GM12891 (cell line): ENCODE measurements at places on chromosomes 16 and 17.

GRCh38 chr17:70261170-70261569 is 91.8 kb downstream of the KCNJ2 start:
- no peak for DNase-seq

- DNase-seq, result no peak
These were observed 1.8 kb upstream of the HELZ start for GRCh38 chr17:67246653-67247415.

- DNase-seq, result peak; percentile 13
These were observed 488.9 kb downstream of the SHISA9 start for GRCh38 chr16:13390093-13390985.

DNA sequence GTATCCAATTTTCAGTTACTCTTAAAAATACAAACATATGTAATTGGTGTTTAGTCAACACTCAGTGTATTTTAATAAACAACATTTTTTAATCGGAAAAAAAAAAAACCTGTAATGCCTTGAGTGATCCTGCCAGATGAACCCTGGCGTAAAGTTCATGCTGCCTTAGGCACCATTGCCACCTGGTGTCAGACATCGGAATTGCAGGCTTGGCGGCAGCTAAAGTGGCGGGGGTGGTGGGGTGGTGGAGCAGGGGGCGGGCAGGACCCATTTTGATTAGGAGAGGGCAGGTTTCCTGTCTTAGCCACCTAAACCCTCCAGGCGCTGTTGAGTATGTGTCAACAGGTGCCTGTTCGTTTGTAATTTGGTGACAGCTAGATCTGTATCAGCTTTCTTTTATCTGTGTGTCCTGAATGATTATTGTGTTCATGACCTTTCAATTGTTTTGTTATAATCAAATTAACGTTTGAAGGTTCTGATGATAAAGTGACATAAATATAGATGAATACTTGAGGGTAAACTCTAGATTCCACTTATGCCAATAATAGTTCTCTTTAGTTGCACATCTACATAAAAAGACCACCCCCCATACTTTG is 588.7 kb downstream of the CDH13 start:
- peak; percentile 36 for DNase-seq

GRCh38 chr17:60577147-60577915 is 22.7 kb upstream of the PPM1D start:
- no peak for DNase-seq

DNA sequence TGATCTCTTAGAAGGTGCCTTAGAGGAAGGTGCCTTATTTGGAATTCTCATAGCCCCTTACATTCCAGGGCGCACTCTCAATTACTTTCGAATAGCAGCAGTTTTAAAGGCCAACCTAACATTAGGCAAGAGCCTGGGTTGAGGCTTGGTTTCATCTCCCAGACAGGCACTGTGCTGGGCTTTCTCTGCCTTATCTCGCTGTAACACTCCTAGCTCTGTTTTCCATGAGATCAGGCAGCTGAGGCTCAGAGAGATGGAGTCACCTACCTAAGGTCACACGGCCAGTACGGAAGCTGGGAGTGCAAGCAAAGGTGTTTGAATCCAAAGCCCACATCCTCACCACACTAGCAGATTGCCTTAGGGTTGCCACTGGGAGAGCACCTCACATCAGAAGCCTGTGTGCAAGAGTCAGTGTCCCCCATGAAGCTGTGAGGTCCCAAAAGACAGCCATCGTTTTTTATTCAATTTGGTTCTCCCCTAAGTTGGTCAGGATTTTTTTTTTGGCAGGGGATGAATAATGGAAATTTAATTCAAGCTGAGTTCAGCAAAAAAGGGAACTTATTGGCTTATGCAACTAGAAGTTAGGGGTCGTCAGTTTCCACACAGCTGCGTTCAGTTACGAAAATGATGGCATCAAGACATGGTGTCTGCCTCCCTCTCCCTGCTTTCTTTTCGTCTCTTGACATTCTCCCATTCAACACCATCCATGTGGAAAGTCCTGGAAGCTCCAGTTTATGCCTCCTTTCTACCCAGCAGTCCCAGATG is 206.4 kb downstream of the KATNIP start:
- no peak for DNase-seq

DNA sequence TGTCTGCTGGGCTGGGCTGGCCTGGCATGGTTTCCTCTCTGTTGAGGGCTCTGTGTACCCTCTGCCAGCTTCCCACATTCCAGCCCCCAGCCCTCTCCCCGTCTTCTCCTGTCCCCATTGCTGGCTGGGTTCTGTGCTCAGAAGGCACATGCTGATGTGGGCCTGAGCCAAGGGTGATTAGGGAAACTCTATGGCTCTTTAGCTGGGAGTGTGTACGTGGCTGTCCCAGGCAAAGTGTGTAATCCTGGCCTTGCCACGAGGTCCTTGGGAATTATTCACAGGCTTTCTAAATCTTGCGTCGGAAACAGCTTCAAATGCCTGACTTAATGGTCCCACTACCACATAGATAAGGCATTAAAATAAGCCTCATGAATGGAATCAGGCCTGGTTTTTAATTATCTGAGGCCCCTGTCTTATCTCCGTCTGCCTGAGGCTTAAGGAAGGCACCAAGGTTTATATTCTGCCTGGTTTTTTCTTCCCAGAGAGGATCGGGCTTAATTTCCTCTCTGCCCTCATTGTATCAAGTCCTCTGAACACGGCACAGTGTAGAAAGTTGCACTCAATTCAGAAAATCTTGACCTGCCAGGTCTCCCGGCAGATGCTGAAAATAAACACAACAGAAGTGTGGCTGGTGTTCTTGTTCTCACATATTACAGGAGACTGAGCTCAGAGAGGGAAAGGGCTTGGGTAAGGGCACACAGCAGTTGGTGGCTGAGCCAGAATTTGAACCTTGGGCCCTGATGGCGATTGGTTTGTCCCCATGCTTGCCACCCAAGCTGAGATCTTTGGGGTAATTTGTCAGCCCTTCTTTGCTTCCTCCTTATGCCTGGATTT is 52.9 kb upstream of the LGALS9 start:
- DNase-seq, result no peak

- DNase-seq, result no peak
These were observed 110.1 kb upstream of the SIAH1 start for GRCh38 chr16:48495303-48495702.

- no peak for DNase-seq
These were observed 9.0 kb upstream of the CRHR1 start for GRCh38 chr17:45775148-45775547.

DNA sequence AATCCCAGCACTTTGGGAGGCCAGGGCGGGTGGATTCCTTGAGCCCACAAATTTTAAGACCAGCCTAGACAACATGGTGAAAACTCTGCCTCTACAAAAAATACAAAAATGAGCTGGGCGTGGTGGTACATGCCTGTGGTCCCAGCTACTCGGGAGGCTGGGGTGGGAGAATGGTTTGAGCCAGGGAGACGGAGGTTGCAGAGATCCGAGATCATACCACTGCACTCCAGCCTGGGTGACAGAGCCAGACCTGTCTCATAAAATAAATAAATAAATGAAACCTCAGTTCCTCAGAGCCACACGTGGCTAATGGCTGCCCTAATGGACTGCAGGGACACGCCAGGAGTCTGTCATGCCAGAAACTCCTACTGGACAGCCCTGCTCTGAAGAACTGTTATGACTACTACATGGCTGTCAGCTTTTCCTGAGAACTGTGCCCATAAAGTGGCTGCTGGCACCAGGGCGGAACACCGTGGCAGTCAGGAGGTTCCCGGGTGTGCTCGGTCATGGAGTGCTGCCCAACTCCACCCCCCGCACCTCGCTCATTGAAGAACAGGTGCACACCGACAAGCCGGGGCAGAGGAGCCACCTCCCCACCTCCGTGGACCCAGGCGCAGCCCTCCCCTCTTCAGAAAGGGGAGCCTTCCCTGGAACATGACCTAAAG is 4.3 kb downstream of the TMEM11 start:
- no peak for DNase-seq

- no peak for DNase-seq
These were observed 32.0 kb downstream of the GSE1 start for GRCh38 chr16:85645021-85645589.

DNA sequence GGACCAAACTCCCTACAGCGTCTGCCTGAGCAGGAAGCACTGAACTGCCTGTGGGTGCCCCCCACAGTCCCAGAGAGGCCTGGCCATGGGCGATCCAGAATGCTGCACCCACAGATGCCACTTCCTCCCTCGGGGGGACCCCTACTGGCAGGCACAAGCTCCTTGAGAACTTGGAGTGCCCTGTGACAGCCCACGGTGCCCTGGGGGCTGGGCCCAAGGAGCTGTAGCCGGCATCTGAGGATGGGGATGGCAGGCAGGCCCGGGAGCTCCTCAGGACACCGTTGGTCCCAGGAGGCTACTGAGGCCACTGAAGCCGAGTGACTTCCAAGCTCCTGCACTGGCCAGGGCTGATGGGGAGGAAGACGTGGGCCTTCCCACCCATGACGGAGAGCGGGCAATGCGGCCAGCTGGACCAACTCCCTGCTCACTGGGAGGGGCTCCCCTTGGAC is 15.1 kb upstream of the RASD1 start:
- DNase-seq, result no peak

- DNase-seq, result no peak
These were observed 23.5 kb downstream of the CACNG1 start for GRCh38 chr17:67067571-67068482.

GRCh38 chr16:16000685-16001084 is 51.3 kb downstream of the ABCC1 start:
- no peak for DNase-seq

- no peak for DNase-seq
These were observed 25.6 kb upstream of the BHLHA9 start for GRCh38 chr17:1244606-1245012.

GRCh38 chr17:58605986-58606385 is 85.9 kb downstream of the TEX14 start:
- DNase-seq, result no peak

- no peak for DNase-seq
These were observed 16.2 kb upstream of the MTMR4 start for GRCh38 chr17:58530655-58531054.

DNA sequence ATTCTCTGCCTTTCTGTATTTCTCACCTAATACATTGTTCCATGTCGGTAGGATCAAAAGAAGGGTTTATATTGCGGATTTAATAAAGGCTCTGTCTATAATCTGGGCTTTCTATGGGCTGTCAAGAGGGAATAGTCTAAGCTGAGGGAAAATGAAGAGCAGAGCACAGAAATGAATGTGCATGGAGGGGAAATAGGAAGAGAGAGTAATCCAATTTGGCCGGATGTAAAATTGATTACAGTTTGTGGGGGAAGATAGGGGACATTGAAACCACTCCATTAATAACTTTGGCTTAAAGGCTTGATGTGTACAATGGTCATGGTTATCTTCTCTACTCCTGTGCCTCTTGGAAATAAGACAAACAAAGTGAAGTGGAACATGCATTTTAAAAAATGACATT is 334.2 kb upstream of the CDH8 start:
- no peak for DNase-seq

DNA sequence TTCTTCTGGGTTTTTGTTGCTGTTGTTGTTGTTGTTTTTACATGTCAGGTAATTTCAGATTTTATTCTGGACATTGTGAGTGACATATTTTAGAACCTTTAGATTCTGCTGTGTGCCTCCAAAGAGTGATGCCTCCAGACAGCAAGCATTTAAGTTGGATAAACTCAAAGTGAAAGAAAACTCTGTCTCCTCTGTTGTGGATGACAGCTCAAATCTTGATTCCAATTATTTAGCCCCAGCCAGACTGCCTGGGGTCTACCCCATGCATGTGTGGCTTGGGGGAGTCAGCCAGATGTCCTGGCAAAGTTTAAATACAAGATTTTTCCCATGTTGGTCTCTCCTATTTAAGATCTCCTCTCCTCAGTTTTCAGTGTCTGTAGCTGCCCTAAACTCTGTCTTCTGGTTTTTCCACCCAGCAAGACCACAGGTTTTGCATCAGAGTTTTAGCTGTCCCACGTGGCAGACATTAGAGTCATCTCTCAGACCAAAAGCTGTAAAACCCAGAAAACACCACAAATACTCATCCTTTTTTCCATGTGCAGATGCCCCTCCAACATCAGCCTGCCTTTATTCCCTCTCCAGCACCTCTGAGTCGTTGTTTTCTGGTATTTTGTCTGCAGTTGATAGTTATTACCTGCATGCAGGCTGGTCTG is 19.4 kb upstream of the ZNF469 start:
- DNase-seq, result no peak

DNA sequence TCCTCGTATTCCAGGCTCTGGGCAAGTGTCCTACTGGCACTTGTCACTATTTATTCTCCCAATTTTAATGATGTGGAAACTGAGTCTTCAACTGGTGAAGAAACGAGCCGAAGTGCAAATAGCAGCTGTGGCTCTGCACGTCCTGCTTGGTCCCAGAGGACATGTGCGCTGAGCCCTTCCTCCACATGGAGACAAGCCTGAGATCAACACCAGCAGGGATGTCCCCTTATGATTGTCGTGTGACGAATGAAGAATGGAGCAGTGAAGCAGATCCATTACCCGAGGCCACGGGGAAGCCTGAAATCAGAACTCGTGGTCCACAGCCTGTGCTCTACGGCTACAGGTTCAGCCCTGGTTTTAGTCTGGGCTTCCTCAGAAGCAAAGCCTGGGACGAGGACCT is 61.0 kb downstream of the FOXL1 start:
- no peak for DNase-seq

- no peak for DNase-seq
These were observed 61.2 kb downstream of the MARCHF10 start for GRCh38 chr17:62746941-62747340.

GRCh38 chr16:4135537-4135936 is 19.3 kb upstream of the ADCY9 start:
- no peak for DNase-seq

DNA sequence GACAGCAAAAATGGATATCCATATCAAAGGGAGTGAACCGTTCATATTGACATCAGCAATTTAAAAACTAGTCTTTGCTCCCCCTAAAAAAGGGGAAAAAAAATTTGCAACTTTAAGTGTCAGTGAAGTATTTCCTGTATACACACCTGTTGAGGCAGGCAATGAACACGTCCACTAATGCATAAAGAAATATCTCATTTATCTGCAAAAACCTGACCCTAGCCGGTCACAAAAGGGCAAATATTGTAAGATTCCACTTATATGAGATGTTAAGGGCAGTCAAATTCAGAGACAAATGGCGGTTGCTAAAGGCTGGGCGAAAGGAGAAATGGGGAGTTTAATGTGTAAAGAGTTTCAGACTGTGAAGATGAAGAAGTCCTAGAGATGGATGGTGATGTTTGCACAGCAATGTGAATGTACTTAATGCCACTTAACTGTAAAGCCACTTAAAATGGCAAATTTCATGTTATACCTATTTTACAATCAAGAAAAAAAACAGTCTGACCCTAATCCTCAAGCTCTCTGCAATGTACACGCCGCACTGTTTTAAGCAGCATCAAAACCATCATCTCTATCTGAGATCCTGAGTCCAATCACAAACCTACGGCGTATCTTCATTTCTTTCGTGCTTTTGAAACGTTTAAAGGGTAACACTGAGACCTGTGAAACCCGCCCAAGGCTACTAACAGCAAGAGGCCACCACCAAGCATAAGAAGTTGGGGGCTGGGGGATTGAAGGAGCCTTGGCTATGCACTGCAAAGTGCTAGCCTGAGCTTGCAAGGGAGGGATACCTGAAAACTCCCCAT is 1.1 kb downstream of the PARN start:
- no peak for DNase-seq

- no peak for DNase-seq
These were observed 104.5 kb downstream of the C16orf78 start for GRCh38 chr16:49478107-49478506.

- no peak for DNase-seq
These were observed 46.0 kb downstream of the HOXB1 start for GRCh38 chr17:48484850-48485249.
